ENCODE measurements at places on chromosomes 12 and 14. TPM values are rescaled to one million over a fixed set of nuclear protein-coding genes. Genes with fewer than 3 reads are reported as not detected.

Gene PIWIL1
- total RNA-seq, result 5.1 TPM

Gene KRT7
- total RNA-seq, result 13.9 TPM

Gene GZMH
- total RNA-seq, result not detected

Gene ARHGAP9
- total RNA-seq, result 0.75 TPM

Gene C1S
- total RNA-seq, result 5.3 TPM

Gene GPR84
- not detected for total RNA-seq

Gene TCL1A
- not detected for total RNA-seq

Gene SERPINA4
- 6.3 TPM for total RNA-seq

Gene PRPH
- total RNA-seq, result 4.9 TPM

Gene FERMT2
- total RNA-seq, result 40.8 TPM

DNA sequence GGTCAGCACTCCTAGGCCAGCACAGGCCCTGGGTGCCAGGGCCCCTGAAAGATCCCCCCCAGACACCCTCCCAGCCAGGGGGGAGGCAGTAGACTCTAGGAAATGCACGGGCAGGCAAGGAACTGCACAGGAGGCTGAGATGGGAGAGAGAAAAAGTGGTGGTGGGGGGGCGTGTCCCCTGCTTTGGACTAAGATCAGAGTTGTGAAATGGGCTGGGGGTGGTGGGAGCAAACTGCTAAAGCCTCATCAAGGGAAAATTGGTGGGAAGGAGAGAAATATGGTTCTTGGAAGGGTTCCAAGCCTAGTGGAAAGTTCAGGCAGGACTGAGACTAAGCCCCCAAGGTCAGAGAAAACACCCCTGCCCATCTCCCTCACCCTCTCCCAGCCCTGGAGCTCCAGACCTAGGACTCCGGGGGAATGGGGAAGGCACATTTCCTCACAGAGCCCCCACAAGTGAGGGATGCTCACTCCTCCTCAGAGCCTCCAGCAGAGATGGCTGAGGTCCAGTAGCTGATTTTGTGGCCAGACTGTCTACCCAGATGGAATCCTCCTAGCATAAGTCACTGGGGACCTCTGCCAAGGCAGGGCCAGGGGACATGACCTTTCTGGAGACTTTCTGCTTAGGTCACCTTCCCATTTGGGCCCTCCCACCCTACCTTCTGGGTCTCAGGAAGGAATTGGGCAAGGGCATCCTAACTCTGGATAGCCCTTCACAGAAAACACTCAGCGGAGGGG is 29.8 kb downstream of the FIGNL2 start:
- DNase-seq, result no peak

DNA sequence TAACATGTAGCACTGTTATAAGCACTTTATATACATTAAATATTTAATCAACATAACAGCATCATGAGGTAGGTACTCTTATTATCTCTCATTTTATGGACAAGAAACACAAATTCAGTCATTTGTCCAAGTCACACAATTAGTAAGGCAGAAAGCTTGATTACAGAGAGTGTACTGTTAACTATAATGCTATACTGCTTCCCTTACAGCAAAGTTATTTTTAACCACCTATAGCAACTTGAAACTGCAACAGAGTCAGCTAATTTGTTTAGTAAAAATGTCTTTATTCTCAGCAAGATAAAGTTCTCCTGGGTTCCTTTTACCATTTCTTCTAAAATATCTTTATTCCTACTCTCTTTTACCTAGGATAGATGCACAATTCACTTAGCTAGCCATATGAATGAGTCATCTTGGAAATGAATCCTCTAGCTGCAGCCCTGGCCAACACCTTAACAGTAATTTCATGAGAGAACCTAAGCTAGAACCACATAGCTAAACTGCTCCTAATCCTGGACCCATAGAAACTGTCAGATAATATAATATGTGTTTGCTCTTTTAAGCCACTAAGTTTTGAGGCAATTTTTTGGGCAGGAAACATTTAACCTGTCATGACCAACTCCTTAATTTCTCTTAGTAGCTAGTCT is 90.2 kb upstream of the HECTD1 start:
- no peak for DNase-seq

- DNase-seq, result no peak
Measured at GRCh38 chr12:64797156-64797555, 27.3 kb upstream of the TBC1D30 start.

GRCh38 chr12:41310367-41310766 is 122.2 kb downstream of the PDZRN4 start:
- no peak for DNase-seq

DNA sequence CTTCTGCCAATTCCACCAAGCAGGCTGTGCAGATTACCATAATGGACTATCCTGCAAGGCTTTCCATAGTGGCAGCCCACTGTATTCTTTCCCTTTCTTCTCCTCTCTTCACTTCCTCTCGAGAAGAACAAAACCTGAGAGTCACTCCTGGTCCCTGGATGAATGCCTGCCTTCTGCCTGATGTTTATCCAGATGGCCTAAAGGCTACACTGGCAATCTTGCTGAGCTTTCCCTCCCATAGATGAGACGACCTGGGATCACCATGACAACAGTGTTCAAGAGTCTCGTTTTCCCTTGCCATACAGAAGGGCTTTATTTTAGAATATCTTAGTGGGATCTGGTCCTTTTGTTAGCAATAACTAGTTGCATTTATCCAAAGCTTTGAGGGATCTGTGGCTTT is 142.3 kb downstream of the RTN1 start:
- DNase-seq, result no peak

- DNase-seq, result no peak
Measured at GRCh38 chr12:110923192-110923591, 2.8 kb upstream of the MYL2 start.

DNA sequence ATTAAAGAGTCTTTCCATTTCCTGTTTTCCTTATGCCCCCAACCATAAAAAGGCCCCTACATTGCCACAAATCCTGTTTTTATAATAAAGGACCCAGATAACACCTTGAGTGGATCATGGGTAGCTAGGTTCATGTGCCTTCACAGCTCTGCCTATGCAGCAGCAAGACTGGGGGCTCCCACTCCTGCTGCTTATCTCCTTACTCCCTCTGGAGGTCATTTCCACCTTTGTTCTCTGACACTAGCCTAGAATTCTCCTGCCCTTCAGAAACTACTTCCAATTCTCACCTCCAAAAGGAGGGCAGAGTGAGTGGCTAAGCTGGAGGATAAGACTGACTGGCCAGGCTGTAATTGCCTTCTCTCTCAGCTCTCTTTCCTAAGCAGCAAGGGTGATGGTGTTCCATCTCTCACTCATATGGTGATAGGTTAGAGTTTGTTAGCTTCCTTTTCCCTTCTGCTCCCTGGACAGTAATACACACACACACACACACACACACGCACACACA is 20.0 kb upstream of the STAC3 start:
- no peak for DNase-seq

DNA sequence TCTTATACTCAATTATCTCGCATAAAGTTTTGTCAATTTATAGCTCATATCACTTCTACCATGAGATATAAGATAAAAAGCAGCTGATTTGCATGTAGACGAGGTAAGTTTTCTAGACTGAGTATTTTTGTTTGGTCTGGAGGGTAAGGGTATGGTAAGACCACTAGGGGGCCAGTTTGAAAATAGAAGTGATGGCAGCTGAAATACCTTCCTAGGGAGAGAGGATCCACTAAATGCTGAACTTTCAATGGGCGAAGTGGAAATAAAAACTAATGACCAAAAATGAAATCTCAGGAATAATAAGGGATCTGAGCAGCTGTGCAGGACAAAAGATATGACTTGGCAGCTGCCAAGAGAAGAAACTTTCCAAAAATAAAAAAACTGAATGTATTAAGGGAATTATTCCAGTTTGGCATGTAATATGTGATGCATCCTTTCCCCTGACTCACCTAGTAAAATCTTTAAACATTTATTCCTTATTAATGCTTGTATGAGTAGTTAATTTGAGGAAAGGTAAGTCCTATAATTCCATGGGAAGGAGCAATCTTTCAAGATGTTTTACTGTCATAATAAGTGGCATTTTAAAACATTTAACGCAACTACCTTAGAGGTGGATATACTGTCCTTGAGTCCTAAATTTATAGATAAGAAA is 754.5 kb downstream of the C12orf50 start:
- DNase-seq, result peak; percentile 27

- DNase-seq, result peak; percentile 89
Measured at GRCh38 chr12:132494294-132495164, 4.6 kb downstream of the FBRSL1 start.

GRCh38 chr14:55399183-55399582 is 12.4 kb downstream of the ATG14 start:
- no peak for DNase-seq

DNA sequence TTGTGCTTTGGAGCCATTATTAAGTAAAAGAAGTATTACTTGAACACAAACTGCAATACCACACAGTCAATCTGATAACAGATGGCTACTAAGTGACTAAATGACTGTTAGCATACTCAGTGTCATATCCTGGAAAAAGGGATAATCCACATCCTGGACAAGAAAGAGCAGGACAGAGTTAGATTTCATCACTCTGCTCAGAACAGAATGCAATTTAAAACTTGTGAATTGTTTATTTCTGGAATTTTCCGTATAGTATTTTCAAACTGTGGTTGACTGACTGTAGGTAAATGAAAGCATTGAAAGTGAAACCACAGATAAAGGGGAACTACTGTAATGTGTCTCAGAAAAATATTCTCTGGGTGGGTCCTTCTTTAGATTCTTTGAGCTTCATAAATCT is 458.8 kb downstream of the TMEM117 start:
- no peak for DNase-seq

- DNase-seq, result no peak
Measured at GRCh38 chr14:94787092-94787491, 17.2 kb upstream of the GSC start.

DNA sequence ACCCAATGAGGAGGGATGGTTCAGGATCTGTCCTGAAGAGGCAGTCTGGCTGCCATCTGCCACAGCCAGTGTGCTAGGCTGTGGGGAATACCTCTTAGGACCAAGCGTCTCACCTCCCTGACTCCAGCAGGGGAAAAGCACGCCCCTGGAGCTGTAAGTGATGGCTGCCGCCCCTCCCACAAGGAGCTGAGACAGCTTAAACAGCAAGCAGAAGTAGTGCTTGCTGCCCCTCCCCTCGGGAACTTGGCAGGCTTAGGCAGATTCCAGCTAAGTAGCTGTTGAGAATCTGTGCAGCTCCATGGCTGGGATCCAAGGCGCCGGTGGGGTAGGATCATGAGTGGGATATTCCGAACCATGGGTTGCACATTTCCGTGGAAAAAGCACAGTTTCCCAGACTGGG is 360.4 kb upstream of the MDGA2 start:
- DNase-seq, result no peak

DNA sequence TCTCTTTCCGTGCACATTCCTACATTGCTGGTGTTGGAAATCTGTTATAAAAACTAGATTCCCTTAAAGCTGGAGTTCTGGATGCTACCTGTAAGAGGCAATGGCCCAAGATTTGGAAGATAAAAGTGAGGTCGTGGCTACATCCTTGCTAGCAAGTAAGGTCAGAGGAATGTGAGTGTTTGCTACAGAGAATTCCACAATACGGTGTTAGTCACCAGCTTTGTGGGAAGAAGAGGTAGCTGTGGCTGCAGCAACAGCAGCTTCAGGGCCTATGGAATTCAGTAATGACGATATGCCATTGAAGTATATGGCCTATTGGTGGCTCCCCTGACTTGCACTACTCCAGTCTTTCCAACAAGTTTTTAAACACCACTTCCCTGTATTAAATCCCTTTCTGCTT is 227.7 kb upstream of the TMEM260 start:
- no peak for DNase-seq

DNA sequence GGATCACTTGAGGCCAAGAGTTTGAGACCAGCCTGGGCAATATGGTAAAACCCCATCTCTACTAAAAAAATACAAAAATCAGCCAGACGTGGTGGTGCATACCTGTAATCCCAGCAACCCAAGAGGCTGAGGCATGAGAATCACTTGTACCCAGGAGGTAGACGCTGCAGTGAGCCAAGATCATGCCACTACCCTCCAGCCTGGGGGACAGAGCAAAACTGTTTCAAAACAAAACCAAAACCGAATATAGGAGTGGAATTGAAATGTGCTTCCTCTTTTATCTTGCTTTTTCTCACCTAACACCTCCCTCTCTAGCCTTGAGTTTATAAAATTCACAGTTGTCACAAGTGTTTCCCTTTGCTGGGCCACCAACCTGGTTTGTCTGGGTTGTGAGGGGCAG is 181.9 kb downstream of the PAH start:
- no peak for DNase-seq

GRCh38 chr14:101249676-101250036 is 311.6 kb upstream of the DIO3 start:
- peak; percentile 3 for DNase-seq

- no peak for DNase-seq
Measured at GRCh38 chr14:74954232-74954946, 1.0 kb downstream of the PGF start.

- DNase-seq, result no peak
Measured at GRCh38 chr12:119258149-119258548, 76.4 kb upstream of the CCDC60 start.

- DNase-seq, result no peak
Measured at GRCh38 chr14:49971156-49972130, 78.6 kb downstream of the ARF6 start.

DNA sequence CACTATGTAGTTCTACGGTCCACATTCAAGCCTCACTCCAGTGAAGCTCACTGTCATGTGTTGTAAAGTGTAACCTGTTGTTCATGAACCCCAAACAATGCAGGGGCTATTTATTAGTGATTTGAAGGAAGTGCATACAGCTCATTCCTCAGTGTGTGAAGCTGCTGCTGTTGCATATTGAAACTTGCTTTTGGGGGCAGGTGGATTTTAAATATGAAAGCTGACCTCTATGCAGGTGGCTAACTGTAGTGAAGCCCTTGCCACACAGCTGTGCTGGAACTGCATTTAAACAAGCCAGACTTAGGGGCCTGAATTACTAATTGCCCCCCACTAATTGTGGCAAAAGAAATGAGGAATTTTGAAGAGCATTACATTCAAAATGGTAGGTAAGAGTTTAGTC is 226.3 kb downstream of the ATP23 start:
- DNase-seq, result no peak

DNA sequence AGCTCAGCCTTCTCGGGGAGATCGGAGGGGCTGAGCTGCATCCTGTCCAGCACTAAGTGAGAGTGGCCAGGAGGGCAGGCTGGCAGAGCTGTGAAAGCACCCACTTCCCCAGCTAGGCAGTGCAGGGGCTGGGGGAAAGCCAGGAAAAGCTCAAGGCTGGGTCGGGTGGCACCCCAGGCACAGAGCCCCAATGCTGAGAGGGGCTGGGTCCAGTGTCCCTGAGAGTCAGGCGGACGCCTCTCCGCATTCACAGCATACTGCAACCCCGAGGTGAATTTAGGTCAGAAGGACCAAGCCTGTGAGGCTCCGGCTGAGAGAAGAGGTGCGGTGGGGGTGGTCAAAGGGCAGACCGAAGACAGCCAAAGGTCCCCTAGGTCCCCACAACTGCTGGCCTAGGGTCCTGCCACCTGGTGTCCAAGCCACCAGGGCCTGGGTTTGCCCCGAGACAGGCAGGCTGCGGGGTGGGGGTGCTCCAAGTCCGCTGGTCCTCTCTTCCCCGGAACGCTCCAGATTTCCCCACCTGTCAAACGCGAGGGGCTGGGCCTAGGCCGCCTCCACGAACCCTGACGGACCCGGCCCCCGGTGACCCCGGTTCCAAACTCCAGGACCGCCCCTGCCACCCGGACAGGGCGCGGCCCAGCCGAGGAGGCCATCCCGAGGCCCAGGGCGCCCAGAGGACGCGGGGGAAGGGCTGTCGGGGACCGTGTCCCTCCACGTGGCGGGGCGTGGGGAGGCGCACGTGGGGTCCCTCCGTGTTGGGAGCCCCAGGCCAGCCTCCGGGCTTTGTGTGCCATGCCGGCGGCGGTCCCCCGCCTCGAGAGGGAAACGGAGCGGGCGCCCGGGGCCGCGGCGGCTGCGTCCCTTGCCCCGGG is 527 bp downstream of the CAMKK2 start:
- peak; percentile 69 for DNase-seq

- DNase-seq, result no peak
Measured at GRCh38 chr12:94053676-94054075, 94.7 kb upstream of the PLXNC1 start.

Measured in Caco-2 (cell line).